ENCODE measurements at places on chromosomes 2 and 18.

GRCh38 chr2:145558617-145559350, 1038.9 kb upstream of the ZEB2 start:
- no peak for DNase-seq

DNA sequence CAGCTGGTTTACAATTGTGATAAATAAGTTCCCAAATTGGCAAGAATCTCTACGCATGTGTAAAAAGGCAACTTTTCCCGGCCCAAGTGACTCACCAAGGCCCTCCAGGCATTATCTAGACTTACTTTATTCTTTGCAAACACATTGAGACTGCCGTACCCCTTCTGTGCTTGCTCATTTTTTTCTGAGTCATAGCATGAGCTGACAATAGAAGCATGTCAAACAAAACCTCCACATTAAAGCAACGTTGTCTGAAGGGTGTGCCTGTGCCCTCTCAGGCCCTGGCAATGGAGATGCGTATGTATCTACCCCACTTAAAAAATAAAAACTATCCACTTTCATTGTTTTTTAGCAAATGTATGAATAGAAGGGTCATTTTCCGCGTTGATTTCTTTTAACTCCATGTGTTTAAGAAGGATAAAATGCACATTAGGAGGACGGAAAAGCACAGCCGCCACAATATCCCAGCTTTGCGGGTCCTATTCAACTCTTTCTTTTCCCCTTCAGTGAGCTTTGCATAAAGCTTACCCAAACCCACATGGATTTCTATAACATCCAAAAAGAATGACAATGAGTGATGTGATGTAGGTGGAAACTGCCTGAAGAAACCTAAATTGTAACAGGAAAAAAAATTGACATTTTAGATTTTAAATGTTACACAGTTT, 298.2 kb downstream of the CDCA7 start:
- no peak for DNase-seq

- no peak for DNase-seq
These were observed 425.8 kb upstream of the KCNH7 start for GRCh38 chr2:163264341-163264740.

DNA sequence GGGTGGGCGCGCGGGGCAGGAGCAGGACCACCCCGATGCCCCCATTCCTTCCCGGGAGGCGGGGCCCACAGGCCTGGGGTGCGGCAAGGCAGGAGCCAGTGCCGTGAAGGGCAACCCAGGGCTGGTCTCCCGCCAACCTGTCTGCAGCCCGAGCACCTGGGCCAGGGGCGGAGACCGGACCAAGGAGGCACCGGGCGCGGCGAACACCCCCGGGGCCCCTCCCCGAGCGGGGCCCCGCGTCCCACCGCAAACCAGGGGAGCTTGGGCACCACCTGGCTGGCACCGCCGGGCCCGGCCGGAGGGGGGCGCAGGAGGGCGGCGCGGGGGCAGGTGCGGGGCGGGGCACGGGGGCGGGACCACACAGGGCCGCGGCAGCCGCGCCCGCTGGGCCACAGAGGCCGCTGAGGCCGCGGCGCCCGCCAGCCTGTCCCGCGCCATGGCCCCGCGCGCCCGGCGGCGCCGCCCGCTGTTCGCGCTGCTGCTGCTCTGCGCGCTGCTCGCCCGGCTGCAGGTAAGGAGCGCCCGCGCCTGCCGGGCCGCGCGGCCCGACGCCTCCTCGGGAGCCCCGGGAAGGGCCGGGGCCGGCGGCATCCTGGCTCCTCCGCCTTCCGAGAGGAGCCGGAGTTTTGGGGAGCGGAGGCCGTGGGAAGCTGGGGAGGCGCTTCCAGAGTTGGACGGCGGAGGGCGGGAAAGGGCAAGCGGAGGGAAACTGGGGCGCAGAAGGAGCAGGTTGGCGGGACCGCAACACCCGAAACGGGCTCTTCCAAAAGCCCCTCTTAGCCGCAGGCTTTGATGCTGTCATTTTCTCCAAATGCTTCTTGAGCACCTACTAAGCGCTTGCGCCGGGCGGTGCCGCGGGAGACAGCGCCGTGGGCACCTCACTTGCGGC, at the start of gene TNFRSF11A:
Gene TNFRSF11A, plus strand, starts transcription at position 394 of the 889 bp plus-strand sequence. Its CDS starts 43 bp downstream, at position 437.
- peak; percentile 79 for DNase-seq

DNA sequence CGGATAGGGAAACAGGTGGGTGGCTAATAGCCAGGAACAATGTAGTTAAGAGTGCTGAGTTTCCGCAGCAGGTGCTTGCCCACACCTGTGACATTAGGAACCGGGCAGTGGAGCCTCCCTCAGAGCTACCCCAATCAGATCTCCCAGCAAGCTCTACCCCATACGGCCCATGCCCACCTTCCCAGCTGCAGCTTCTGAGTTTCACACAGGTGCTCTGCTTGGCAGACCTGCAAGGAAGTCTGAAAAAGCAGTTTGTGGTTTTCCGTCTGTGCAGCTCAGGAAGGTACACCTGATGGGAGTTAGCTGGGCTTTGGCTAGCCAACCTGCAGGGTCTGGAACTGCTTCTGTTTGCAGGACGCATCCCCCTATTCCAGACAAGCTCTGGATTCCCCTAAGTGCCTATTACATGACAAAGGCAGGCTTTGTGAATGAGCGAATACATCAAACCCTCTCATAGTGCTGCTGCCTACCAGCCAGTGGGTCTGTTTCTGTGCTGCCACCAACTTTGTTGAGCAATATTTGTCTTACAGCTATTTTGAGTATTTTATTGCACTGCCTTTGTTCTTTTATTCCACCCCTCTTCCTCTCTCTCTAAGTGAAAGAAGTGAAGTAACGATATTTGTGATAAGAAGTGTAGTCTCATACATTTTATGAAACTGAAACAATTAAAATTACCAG, 24.7 kb upstream of the CEP68 start:
- DNase-seq = no peak

- no peak for DNase-seq
These were observed 77.6 kb upstream of the RAB6C start for GRCh38 chr2:129901754-129902415.

DNA sequence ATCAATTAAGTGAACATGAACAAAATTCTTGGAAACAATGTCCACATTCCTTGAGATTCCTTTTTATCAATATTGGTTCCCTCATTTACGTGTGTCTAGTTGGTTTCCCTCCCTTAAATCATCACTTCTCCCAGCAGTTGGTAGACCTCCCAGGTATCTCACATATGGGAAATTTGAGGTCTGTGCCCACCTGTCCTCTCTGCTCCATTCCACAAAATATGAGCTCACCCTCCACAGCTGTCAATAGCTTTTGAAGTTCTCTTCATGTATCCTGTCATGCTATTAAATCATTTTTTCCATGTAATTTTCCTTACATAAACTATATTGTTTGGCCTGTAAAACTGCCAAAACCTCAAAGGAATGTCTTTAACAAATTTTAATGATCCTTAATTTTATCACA, 992.2 kb upstream of the ACVR2A start:
- DNase-seq = no peak

- DNase-seq = no peak
These were observed 616 bp downstream of the EML6 start for GRCh38 chr2:54723996-54724559.

DNA sequence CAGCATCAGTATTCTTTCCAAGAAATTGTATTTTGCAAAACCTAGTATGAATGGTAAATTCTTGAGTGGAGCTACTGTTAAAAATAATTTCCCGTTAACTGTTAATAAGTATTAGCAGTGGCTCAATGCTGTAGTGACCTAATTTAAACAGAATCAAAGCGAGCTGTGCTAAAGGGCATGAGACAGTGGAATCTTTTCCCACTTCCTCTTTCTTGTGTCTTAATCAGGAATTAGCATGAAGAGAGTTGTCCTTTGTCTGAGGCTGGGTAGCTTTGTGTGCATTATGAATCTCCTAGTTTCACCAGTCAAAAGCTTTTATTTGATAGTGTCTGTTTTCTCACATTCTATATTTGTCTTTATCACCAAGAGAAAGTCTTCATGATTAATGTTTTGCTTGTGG, 298.8 kb upstream of the GCFC2 start:
- no peak for DNase-seq

- peak; percentile 86 for DNase-seq
These were observed 52.0 kb downstream of the ZFP36L2 start for GRCh38 chr2:43174368-43174916.

- no peak for DNase-seq
These were observed 593.7 kb downstream of the NRXN1 start for GRCh38 chr2:50438259-50438658.

DNA sequence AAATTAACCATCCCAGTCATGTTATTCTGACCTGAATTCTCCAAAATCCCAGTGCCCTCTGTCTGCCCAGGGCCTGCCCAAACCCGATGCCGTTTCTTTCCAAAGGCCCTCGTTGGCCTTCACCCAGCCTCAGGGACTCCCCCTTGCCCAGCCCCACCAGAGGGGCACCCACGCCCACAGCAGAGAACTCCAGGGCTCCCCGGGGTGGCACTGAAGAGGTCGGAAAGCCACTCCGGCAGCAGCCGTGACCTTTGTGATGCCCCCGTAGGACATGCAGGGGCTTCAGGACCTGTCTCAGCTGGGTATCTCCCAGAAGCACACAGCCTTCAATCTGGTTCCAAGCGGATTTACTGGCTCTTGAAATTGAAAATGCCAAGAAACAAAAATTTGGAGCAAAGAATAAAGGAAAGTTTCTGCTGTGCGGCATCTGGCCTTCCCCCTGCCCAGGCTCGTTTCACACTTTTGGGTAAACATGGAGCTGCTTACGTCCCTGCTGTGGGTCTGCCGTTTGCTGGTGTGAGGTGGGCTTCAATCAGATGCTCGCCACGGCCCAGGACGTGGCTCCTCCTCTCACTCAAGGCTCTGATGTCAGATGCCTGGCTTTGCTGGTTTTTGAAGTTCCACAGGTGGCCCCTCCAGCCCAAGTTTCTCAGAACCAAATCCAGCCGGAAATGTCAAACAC, 101.3 kb downstream of the TPO start:
- DNase-seq = no peak

DNA sequence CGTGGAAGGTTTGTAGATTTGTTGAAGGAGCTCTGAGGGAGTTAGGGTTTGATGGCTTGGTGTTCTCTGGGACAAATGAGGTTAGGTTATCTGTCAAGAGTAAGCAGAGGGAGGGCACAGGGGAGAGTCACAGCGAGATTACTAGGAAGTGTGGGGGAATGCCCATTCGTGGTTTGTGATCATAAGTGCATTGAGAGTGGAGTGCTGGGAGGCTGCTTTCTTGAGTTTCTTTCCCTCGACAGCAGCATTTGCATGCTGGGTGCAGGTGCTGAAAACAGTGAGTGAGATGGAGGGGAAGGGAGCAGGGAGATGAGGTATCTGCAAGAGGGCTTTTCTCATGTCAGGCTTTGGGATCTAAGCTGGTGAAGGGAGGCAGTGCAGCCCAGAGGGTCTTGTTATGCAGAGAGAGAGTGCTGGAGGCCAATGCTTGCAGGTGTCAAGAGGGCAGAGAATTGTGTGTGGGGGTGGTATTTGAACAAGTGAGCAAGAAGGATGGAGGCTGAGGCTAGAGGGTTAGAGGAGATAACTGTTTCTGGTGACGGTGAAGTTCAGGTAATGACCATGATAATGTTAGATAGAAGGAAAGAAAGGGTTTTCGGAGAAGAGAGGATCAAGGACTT, 8.8 kb downstream of the RALB start:
- DNase-seq = peak; percentile 47

GRCh38 chr2:63060472-63060991, 9.9 kb downstream of the OTX1 start:
- no peak for DNase-seq

DNA sequence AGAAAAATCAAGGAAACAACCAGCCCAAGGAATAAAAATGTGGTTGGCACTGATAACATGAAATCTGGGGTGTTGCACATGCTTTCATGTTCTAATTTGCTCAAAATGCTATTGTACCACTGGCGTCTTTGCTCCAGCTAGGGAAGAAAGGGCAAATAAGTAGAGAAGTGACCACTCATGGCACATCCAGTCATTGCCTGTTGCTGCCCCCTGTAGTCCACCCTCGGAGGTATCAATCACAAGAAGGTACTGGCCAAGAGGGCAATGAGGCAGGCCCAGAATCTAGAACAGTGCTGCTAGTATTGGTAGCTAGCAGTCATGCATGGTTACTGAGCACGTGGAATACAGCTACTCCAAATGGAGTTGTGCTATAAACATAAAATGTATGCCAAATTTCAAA, 213.4 kb downstream of the CDCA7 start:
- DNase-seq = no peak

GRCh38 chr18:72986103-72986502, 118.3 kb upstream of the NETO1 start:
- DNase-seq = no peak

- DNase-seq = peak; percentile 10
These were observed 38.8 kb upstream of the ERMN start for GRCh38 chr2:157364257-157364974.

DNA sequence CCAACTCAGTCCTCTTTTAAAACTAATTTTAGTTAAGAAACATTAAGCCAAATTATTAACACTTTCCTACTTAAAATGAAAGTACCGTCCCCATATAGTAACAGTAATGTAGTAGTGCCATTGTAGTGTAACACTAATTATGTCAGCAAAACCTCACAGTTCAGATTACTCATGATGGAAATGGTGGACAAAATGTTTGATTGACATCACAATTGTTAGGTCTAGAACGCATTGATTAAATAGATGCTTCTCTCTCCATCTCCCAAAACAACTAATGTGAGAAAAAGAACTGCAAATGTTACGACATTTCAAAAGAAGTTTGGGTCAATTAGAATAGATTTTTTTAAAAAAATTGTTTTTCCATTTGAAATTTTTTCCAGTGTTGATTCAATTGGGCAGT, 1.2 kb upstream of the ATF2 start:
- DNase-seq = no peak

DNA sequence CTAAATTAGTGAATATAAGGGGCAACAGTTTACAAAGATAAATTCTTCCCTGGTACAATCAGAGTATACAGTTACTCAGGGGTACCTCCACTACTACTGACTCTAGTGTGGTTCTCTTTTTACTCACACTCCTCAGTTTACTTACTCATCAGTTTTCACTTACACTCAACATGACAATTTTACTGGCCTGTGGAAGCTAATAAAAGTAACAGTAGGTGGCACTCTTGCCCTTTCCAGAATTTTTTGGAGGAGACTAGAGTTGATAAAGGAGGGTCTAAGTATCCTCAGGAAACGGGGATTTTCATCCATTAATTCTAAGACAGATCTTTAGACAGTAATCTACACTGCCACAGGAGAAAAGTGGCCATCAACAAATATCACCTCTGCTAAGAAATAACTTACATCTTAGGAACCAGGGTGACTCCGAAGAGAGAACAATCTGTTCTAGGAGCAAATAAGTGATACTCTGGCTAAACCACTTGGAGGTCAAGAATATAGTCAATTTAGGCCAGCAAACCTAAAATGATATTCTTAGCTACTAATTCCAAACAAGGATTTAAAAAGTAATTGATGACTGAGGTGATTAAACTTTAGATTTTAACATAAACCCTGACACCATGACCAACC, 61.3 kb downstream of the ATL2 start:
- DNase-seq = peak; percentile 18
